Cardiac septum (tissue), 1 donor: ENCODE measurements at places on chromosomes 3 and 15.
A peak's percentile ranks its signal among the peaks of the same experiment; 100 is the strongest.

GRCh38 chr3:43086460-43087165, 19.3 kb downstream of the POMGNT2 start:
- DNase-seq = peak; percentile 70

- DNase-seq = no peak
These were observed 18.2 kb upstream of the PLCL2 start for GRCh38 chr3:16866571-16866970.

- no peak for DNase-seq
These were observed 89.2 kb downstream of the MYO5A start for GRCh38 chr15:52439470-52439869.

GRCh38 chr3:114756506-114757279, 390.4 kb downstream of the ZBTB20 start:
- DNase-seq = no peak

DNA sequence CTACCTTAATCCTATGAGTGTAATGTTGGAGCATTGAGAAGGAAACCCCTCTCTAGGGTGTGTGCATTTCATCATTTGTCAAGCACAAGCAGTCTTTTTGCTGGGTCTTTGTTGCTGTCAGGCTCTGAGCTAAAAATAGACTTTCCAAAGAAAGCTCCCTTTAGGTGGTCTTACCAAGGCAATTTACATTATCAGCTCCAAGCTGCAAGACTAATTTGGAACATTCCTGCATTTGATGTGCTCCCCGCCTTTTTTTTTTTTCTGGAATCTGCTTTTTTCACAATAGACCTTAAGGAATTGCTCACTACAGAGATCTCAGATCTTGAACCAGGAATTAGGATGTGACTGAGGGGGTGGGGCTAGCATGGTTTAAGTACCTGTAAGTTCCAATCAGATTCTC, 60.6 kb upstream of the STAC start:
- DNase-seq = no peak
